Cardiac atrium fibroblast (primary cell): ENCODE measurements at places on chromosomes 16 and 17. TPM values are rescaled to one million over a fixed set of nuclear protein-coding genes. Genes with fewer than 3 reads are reported as not detected.

Gene NPIPA5
- total RNA-seq: 3.4 and 16.4 TPM in 2 replicates

Gene COPRS
- total RNA-seq: 32.3 and 62.2 TPM in 2 replicates

Gene KRT13
- not detected in 2 replicates for total RNA-seq

Gene SLFN13
- 1.5 and 2.2 TPM in 2 replicates for total RNA-seq

Gene ASGR1
- total RNA-seq: 0.18 and 1.1 TPM in 2 replicates

Gene YBX2
- not detected in 2 replicates for total RNA-seq

Gene DHRS7C
- total RNA-seq: not detected in 2 replicates

Gene PPP1R27
- not detected in 2 replicates for total RNA-seq

Gene CHD9
- 25.1 and 28.0 TPM in 2 replicates for total RNA-seq

Gene RNU2-1
- total RNA-seq: not detected in 2 replicates

Gene ZNF319
- total RNA-seq: 2.5 and 11.7 TPM in 2 replicates

Gene ARL5C
- not detected in 2 replicates for total RNA-seq

Gene TLCD3B
- not detected in 2 replicates for total RNA-seq

Gene CA10
- not detected in 2 replicates for total RNA-seq

Gene SLC46A1
- total RNA-seq: 6.3 and 13.4 TPM in 2 replicates

Gene WFIKKN2
- total RNA-seq: not detected in 2 replicates

Gene CRISPLD2
- 11.6 and 47.8 TPM in 2 replicates for total RNA-seq

Gene PRRT2
- total RNA-seq: 0.16 TPM in 1 of 2 replicates, not detected in the other

Gene CA5A
- not detected in 2 replicates for total RNA-seq

Gene CX3CL1
- total RNA-seq: 0.18 and 1.5 TPM in 2 replicates

Gene COG4
- 40.8 and 62.1 TPM in 2 replicates for total RNA-seq

Gene TNK1
- under 0.01 and 0.18 TPM in 2 replicates for total RNA-seq

Gene SKAP1
- total RNA-seq: not detected in 2 replicates

Gene HBA1
- 5.8 TPM in 1 of 2 replicates, not detected in the other for total RNA-seq
